Activated CD4-positive, alpha-beta T cell treated with anti-CD3 and anti-CD28 coated beads, Interleukin-2, amount 50 U/mL, for 48 hours (primary cell): ENCODE measurements at places on chromosomes 13 and 19.

DNA sequence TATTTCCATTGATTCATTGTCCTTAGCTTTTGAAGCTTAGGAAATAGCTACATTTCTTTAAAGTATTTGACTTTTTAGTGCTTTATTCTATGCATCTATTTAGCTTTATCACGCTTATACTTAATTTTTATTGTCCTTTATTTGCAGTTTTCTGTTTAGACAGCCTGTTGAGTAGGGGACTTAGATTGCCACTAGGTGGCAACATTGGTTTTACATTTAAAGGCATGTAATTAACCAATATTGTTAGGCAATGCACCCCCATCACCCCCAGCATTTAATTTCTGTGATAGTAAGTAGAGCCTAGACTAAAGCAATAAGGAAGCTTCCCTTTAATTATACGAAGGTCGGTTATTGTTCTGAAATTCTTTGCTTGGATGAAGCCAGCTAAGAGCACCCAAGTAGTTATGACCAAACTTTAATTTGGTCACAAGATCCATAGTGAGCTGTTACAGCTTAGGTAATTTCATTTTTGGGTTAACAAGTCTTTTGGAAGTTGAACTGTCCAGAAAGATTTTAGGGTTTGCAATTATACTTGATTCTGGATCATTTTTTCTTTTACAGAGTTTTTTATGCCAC lies 36.5 kb downstream of the B3GLCT start:
- DNase-seq, result no peak

DNA sequence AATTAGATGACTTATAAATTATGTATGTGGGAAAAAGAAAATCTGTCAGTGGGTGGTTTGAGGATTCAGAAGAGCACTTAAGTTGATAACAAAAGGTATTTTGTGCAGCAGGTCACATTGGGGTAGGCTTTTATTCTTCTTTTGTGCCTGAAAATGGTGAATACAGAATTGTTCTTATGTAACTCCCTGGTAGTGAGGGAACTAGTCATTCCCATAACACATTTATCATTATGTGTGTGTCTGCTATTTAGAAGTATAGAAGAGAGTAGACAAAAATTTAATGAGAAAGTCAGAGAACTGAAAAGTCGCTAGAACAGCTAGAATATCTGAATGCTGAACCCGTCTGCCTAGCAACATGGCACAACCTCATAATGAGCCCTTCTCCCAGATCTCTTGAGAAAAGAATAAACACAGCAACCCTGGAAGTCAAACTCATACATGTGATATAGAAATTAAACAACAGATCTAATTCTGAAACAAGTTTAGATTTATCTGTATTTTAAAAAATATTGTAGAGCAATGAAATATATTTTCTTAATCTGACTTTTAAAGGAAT lies 111.8 kb upstream of the EDNRB start:
- no peak for DNase-seq

GRCh38 chr19:40284251-40284500 lies 969 bp downstream of the AKT2 start:
- DNase-seq, result no peak

GRCh38 chr19:3459089-3459881 lies 21.0 kb downstream of the SMIM24 start:
- no peak for DNase-seq

DNA sequence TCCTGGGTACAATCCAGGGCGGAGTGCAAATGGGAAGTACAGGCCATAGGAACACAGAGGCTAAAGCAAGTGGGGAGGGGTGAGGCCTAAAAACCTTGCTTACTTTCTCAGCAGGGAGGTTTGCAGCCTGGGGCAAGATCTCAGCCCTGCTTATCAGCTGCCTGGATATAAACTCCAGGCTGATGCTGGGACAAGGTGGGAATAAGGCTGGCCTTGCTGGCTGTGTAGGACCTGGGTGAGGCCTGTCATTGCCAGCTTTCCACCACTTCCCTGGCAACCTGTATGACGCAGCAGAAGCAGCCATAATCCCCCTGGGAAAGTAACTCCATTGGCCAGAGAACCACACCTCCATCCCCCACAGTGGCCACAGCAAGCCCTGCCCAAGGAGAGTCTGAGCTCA lies 279.1 kb upstream of the ATXN8OS start:
- no peak for DNase-seq

DNA sequence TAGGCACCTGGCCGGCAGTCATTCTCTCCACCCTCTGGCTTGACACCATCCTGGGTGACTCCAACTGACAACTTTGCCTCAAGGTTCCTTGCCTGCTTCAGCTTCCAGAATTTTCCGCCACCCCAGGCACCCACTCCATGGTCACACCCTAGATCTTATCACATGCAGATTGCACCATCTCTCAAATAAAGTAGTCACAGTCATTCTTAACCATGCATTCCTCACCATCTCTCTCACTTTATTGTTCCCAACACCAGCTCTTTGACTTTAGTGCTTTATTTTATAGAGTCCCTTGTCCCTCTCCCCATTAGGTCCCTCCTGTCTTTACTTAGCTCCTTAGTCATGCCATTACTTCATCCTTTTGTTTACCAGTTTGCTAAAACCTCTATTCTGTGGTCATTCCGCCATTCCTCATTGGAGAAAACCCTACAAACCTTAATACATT lies 351.7 kb downstream of the SPRY2 start:
- DNase-seq, result no peak

GRCh38 chr19:14035706-14036105 lies 4.1 kb downstream of the IL27RA start:
- no peak for DNase-seq

DNA sequence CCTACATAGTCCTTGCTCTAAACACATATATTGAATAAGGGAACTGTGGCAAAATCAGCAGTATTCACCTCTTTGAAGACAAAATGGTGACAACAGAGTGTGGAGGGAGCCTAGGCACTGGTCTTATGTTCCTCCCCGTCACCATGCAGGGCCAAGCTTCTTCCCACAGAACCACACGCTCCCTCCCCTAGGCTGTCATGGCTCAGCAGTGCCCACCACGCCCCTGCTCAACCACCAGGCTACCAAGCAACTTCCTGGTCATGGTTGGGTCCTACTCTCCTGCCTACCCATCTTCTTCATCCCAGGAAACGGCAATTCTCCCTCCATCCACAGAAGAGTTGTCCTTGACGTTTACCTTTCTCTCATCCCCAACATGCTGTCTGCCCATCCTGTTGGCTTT lies 126.1 kb downstream of the CRYL1 start:
- DNase-seq, result no peak

DNA sequence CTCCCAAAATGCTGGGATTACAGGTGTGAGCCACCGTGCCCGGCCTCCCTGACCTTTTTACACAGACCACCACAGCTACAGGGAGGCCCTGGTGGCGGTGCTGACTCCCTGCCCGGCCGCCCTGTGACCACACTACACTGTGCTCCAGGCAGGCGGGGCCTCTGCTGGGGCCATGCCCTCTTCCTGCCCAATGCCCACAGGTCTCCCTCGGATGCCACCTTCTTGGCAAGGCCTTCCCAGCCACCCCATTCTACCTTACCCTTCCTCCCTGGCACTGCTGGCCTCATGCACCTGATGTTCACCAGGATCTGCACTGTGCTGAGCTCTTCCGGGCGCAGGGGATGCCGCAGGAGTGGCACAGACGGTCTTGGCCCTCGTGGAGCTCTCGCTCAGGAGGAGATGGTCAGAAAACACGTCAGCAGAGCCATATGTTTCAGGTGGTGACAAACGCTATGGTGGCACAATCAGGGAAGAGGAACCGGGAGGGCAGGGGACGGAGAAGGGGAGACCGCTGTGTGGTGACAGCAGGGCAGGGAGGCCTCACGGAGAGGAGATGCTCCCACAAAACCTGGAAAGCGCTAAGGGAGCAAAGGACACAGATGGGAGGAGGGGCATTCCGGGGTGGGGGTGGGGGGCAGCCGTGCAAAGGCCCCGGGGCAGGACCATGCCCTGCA lies 4.1 kb downstream of the PIP5K1C start:
- no peak for DNase-seq
